ENCODE measurements at places on chromosomes 2 and 18.

- DNase-seq = no peak
These were observed 266.8 kb downstream of the MYCN start for GRCh38 chr2:16207151-16207550.

GRCh38 chr2:100292022-100292580 lies 30.2 kb downstream of the LONRF2 start:
- peak; percentile 11 for DNase-seq

DNA sequence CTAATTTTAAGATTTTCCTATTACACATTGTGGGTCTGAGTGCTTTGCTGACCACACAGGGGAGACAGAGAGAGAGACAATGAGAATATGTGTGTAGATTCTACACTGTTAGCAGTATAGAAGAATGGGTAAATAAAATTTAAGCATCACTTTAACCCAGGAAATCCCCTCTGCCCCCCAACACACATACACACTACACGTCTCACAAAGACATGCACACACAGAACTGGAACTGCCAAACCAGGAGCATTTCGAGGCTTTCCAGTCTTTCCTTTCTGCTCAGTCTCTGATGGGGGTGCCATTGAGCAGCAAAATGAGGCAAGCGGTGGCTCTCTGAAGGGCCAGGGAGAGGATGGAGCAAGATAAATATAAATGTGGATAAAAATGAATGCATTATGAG lies 2.5 kb downstream of the MERTK start:
- DNase-seq = no peak

DNA sequence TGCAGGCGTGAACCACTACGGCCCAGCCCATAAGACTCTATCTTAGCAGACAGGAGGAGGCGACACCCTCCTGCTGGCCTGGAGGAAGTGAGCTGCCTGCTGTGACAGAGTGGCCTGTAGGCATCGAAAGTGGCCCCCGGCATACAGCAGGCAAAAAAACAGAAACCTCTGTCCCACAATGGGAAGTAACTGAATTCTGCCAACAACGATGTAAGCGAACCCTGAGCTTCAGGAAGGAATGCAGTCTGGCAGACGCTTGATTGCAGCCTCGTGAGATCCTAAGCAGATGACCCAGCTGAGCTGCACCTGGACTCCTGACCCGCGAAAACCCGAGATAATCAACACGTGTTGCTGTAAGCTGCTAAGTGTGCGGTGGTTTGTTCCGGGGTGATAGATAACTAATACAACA lies 13.6 kb downstream of the MRO start:
- no peak for DNase-seq

DNA sequence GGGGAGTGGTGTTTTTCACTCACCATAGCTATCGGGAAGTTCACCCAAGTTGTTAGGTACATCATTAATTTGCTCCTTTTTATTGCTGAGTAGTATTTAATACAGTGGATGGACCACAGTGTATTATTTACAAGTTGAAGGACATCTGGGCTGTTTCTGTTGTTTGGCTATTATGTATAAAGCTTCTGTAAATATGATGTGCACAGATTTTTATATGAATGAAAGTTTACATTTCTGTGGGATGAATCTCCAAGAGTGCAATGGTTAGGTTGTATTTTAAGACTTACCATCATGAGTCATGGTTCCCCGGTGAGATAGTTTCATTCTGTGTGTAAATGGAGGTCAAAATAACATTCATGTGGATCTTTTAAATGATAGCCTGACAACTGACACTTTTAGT lies 337.4 kb downstream of the PTPRM start:
- peak; percentile 17 for DNase-seq

DNA sequence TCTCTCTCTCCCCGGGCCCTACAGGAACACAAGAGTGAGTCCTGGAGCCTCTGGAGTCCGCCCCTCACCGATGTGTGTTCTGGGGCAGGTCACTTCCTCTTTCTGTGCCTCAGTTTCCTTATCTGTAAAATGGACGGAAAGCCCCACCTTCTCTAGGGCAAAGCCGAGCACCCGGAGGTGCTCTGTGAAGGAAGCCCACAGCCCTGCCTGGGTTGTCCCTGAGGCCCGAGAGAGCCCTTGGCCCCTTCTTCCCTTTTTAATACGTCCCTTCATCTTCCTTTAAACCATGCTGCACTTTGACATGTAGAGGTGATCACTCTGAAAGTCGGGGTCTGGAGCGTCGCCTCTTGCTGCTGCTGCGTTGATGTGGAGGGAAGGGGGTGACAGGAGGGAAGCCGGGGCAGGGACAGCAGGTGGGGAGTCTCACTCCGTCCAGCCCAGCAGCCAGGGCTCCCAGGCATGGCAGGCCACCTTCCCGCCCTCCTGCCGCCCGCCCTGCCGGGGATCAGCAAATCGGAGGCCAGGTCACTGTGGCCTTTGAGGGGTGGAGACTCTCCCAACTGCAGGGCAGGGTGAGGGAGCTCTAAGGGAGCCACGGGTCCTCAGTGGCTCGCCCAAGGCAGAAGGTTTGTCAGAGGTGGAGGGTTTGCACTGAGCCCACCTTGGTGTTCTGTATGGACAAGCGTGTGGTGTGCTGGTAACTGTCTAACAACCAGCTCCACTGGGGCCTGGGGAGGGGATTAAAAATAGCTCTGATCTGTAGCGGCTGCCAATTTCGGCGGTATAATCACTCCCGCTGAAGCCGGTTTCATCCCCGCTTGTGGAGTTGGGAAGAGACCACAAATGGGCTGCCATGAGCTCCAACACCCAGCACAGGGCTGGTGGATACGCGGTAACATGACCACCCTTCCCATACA lies 135.9 kb upstream of the ID2 start:
- no peak for DNase-seq

DNA sequence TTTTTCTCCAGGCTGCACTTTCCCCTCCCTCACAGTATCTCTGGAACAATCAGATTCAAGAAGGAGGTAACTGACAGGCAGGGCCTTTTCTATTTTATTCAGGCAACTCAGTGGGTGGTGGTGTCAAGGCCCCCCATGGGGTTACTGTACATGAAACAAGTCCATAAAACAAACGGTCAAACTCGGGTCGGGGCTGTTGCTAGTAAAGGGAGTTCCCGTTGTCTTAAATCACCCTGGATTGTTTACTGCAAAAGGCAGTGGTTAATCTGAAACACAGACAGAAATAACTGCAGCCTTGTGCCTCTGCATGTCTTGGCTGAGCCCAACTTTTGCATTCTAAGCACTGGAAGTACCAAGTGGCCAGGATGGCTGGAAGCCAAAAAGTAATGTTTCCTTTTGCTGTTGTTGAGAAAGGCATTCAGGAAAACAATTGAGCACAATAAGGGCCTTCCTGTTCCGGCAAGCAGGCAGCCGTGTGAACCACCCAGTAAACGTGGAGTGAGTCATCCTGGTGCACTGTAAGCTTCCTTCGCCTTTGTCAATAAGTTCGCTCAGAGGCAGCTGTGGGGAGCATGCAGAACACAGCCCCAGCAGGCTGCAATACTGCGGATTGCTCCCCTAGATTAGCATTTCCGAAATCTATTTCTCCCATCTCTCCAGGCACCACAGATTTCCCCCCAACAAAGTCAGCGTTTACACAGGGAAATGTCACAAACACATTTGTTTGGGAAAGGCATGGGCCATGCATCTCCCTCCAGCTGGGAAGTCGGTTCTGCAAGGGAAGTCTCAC lies 149.6 kb downstream of the IRS1 start:
- DNase-seq = peak; percentile 71

DNA sequence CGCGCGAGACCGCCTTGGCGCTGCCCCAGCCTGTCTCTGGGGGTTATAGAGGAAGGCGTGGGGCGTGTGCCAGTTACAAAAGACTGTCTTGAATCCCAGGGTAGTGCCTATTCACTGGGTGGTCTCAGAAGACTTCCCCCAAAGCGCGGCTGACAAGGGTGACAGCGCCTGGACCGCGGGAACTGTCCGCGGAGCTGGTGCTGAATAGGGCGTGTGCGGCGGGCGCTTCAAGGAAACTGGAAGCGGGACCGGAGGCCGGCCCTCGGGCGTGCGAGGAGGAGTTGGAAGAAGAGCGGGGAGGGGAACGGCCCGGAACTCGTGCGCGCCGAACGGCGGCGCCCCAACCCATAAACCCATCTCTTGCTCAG lies 2.3 kb downstream of the EGR4 start:
- no peak for DNase-seq

GRCh38 chr2:69164061-69164778 lies 151.2 kb downstream of the ANTXR1 start:
- no peak for DNase-seq

DNA sequence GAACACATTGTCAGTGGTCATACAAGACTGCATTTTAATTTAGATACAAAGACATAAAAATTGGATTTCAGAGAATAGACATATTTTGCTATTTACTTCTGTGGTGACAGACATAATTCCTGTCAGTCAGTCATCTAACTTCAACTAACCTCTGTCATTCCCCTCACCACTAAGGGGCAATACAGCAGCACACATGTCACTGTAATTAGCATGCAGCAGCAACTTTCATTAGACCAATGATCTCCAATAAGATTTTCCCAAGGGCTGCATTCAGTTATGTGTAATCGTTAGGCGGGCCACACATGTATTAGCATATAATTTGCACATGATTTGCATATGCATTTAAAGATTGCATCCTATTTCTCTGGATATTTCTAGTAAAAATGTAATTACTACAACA lies 624.5 kb downstream of the NR4A2 start:
- DNase-seq = no peak

DNA sequence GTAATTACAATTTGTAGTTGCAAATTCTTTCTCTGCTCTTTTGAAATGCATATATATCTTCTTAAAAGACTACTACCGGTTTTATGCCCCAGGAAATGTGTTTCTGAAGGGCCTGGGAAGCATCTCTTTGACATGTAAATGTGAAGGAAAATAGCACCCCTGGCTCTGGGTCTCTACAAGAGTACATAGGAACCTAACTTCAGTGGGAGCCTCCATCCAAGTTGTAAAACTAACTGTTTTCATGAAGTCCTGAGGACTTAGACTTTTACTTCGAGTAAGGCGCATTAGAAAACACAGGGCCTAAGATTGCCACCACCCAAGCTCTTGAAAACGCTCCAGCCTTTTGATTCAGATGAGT lies 99.4 kb downstream of the CBLN2 start:
- no peak for DNase-seq

DNA sequence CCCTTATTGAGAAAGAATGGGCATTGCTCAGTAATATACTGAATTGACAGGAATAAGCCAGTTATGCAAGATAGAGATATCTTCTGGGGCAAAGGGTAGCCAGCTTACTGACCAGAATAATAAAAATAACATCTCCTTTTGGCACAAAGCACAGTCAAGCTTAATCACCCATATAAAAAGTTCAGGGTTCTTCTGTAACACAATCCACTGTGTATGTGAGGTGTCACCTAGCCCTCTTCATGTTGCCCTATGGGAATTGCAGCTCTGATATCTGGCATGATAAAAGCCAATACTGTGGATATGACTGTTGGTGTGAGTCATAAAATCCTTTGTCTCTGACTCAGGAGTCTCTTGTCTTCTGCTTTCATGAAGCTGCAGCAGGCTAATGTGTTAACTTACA lies 90.8 kb downstream of the DSEL start:
- peak; percentile 92 for DNase-seq

DNA sequence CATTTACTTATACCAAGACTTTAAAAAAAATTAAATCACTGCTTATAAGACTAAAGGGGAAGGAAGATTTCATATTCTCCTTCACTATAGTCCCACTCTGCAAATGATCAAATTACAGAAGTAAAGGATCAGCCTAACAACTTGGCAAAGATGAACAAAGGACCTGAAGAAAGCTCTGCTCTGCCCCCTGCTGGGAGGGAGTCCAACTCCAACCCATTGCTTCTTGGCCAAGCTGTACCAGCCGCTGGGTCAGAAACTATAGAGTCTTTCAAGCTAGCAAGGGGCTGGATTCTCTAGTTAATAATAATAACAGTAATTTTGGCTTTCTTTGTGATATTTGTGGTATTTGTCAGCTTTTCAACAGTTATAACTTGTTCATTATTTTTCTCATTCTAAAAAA lies 927.0 kb upstream of the CRIM1 start:
- DNase-seq = no peak

GRCh38 chr2:176129813-176130146 lies 275 bp downstream of the HOXD8 start:
- no peak for DNase-seq

DNA sequence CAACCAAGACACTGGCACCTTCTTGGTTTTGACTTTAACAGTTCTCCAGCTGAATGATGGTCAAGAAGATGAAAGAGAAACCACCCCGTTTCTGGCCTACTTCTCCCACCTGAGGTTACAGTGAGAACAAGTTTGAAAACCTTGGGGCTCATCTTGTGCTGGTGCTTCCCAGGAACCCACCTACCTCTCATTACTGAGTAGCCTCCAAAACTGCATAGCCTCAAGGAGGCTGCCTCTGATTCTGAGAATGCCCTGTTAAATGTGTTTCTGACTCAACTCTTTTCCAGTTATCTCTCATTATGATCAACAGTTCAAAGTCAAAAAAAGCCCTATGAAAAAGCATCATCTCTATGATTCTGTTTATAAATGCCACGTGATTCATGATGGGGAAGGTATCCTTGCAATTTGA lies 121.9 kb downstream of the CACNB4 start:
- no peak for DNase-seq
